ENCODE measurements at places on chromosomes 12 and 14.
A peak's percentile ranks its signal among the peaks of the same experiment; 100 is the strongest.

GRCh38 chr14:52446355-52446754 is 106.0 kb downstream of the TXNDC16 start:
- DNase-seq, result no peak

DNA sequence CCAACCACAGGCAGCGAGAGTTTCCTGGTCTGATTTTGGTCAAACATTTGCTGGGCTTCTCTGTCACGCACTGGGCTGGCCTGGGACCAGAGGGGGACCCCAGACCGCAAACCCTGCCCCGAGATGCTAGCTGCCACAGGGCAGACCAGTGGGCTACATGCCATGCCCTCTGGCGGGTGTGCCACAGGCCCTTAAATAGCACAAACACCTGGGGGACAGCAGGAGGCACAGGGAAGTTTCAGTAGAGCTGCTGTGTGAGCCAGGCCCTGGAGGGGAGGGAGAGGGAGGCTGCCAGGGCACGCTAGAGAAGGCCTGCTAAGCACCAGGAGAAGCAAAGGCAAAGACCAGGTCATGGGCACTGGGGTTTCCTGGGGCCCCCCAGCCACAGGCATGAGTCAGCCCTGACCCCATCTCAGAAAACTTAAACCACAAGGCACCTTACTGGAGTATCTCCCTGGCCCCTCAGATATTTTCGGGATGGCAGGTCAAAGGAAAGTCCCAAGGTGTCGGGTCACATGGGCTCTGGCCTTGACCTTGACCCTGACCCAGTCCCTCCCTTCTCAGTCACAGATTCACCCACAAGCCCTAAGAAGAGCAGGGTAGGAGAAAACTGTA is 29.2 kb downstream of the ITPK1 start:
- DNase-seq, result peak; percentile 44

DNA sequence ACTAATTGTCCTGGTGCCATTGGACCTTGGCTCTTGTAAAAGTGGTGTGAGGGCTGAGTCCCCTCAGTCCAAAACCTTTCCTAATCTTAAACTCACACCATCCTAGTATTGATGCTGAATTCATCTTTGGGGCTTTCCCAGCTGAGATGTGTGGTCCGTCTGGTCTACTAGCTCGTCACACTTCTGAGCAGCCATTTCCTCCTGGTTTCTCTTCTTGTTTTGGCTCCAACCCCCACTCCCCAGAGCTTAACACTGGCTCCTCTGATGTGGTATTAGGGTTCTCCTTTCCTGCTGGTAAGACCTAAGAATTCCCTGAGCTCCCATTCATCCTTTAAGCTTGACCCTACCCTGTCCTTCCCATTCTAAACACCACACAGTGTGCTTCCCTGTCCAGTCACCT is 900.6 kb downstream of the VRK1 start:
- no peak for DNase-seq

- DNase-seq, result no peak
These were observed 150.4 kb downstream of the ZNF664 start for GRCh38 chr12:124123296-124124000.

All from HTR-8/SVneo (cell line).